Heart right ventricle (tissue), 16 donors: ENCODE measurements at places on chromosomes 7 and 10. TPM values are rescaled to one million over a fixed set of nuclear protein-coding genes. Genes with fewer than 3 reads are reported as not detected.

DNA sequence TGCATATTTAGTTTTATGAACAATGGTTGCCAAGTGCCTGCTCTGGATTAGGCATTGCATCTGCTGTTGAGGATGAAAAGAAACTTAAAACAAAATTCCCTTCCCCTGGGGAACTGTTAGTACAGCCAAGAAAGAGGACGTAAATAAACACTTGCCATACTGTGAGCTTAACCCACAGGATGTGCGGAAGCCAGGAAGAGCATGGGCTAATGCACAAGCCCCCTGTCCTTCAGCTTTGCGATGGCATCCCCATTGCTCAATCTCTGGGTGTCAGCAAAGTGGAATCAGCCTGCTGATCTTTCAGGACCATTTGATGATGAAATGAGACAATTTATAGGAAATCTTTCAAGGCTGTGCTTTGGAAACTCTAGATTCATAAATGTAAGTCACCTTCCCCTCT is 399.9 kb upstream of the IGFBP3 start:
- H3K36me3 ChIP-seq = no peaks in the 10 kb centered on the region
- no peak for DNase-seq
- no peaks in the 10 kb centered on the region for H3K27me3 ChIP-seq
- H3K4me1 ChIP-seq = no peaks in the 10 kb centered on the region
- no peak overlapping the region for H3K4me3 ChIP-seq

DNA sequence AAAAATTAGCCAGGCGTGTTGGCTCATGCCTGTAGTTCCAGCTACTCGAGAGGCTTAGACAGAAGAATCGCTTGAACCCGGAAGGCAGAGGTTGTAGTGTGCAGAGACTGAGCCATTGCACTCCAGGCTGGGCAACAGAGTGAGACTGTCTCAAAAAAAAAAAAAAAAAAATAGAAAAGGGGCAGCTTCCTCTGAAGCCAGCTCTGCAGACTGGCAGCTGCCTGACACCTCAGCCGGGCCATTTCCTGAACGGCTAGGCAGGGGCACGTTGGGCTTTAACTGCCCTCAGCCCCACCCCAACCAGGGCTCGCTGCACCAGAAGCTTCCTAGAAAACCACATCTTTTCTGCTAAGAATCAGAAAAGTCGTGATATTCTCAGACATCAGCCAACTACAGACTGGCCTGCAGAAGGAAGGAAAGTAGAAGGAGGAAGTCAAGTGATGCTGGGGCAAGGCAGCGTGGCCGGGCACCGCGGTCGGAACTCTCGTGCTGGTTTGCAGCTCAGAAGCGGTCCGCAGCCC is 38.0 kb downstream of the PRKAG2 start:
- no peaks in the 10 kb centered on the region for H3K4me1 ChIP-seq
- no peaks in the 10 kb centered on the region for H3K36me3 ChIP-seq

- H3K27me3 ChIP-seq = no peaks in the 10 kb centered on the region
- H3K27ac ChIP-seq = peak overlapping the region; percentile 91
- no peaks in the 10 kb centered on the region for H3K36me3 ChIP-seq
- H3K4me1 ChIP-seq = peaks cover 10% of the 10 kb centered on the region
- peak; percentile 63 for DNase-seq
Observed at GRCh38 chr10:90930971-90931871, 10.3 kb upstream of the ANKRD1 start.

TMEM225B gene
- not detected for total RNA-seq

TCAF2 gene
- total RNA-seq = 0.33 TPM
